ENCODE measurements at places on chromosomes 13 and 19. TPM values are rescaled to one million over a fixed set of nuclear protein-coding genes. Genes with fewer than 3 reads are reported as not detected.

ZNF571 gene
- 3.4 TPM for total RNA-seq

ZGLP1 gene
- total RNA-seq: 3.2 TPM

ZNF837 gene
- total RNA-seq: 1.6 TPM

ZNF358 gene
- 4.8 TPM for total RNA-seq

LCP1 gene
- total RNA-seq: 1,014 TPM

KL gene
- total RNA-seq: 0.27 TPM

ISYNA1 gene
- total RNA-seq: 48.6 TPM

TMPRSS9 gene
- total RNA-seq: not detected

ACER1 gene
- total RNA-seq: not detected

CGB3 gene
- not detected for total RNA-seq

ZNF793 gene
- 3.5 TPM for total RNA-seq

MAST1 gene
- total RNA-seq: 3.0 TPM

CILP2 gene
- 0.32 TPM for total RNA-seq

ZFP82 gene
- total RNA-seq: 7.0 TPM

C19orf67 gene
- total RNA-seq: not detected
